Stimulated activated CD4-positive, alpha-beta T cell treated with anti-CD3 and anti-CD28 coated beads, Interleukin-1b, Interleukin-23, amount 100 ng/mL, for 24 hours (primary cell): ENCODE measurements at places on chromosomes 2 and 18.

DNA sequence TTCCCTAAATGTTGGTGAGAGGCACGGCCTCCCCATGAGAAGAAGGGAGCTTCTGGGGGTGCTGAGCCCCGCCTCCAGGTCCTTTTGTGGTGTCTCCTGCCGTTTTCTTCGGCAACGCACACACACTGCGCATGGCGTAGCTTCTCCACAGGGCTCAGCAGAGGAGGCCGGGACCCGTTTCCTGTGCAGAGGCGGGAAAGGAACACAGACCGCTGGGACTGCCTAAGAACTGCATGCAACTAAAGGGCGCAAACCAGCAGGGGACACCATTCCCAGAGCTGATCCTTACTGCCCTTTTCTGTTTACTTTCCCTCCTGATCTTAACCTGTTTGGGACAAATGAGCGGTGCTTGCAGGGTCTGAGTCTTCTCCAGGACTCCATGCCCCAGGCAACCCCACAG lies 90.3 kb upstream of the CAPN13 start:
- no peak for DNase-seq

GRCh38 chr18:3251249-3251962 lies 3.8 kb downstream of the MYL12A start:
- DNase-seq, result no peak

- no peak for DNase-seq
These were observed 124.8 kb downstream of the SCG2 start for GRCh38 chr2:223477318-223477717.

GRCh38 chr18:58021504-58021903 lies 22.5 kb upstream of the NEDD4L start:
- no peak for DNase-seq

DNA sequence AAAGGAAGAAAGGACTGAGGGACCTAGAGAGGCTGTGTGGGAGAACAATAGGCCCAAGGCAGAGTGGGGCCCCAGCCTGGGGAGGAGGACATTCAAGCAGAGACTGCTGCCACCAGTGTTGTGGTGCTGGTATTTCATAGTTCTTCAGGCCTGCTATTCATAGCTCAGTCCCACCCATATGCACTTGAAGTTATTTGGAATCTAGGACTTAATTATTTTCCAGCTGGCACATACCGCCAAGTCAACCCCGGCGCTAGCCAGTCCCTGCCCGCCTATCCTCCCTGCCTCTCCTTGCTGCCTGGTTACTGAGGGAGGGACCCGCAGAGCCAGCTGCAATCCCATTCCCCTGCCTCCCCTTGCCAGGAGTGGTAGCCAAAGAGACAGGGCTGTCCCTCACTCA lies 141.2 kb downstream of the CABLES1 start:
- DNase-seq, result no peak
